Stimulated activated CD4-positive, alpha-beta T cell treated with anti-CD3 and anti-CD28 coated beads, Interleukin-1b, Interleukin-23, amount 100 ng/mL, for 1 hour (primary cell): ENCODE measurements at places on chromosomes 3 and 15.

GRCh38 chr15:85725564-85725963 lies 69.2 kb downstream of the KLHL25 start:
- DNase-seq = no peak

- DNase-seq = no peak
Measured at GRCh38 chr3:188974856-188975599, 196.7 kb upstream of the TPRG1 start.

DNA sequence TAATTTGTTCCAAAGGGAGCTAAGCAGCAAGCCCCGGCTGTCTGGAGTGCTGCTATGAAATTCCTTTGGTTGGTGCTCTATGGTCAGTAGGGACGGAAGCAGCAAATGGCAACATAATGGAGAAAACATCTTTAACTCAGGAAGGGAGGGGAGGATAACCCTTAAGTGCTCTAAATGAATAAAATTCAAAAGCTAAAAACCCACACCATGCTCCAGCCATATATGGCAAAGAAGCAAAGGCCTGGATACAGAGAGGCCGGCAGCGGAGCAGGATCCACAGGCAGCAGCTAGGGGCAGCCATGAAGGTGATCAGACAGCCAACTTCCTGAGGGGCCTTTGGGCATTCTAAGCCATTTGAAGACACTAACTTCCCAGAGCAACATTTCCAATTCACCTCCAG lies 38.9 kb downstream of the IL17RD start:
- DNase-seq = no peak

GRCh38 chr3:4401441-4401840 lies 65.6 kb downstream of the SUMF1 start:
- no peak for DNase-seq

GRCh38 chr3:21944251-21944650 lies 193.2 kb upstream of the ZNF385D start:
- no peak for DNase-seq

DNA sequence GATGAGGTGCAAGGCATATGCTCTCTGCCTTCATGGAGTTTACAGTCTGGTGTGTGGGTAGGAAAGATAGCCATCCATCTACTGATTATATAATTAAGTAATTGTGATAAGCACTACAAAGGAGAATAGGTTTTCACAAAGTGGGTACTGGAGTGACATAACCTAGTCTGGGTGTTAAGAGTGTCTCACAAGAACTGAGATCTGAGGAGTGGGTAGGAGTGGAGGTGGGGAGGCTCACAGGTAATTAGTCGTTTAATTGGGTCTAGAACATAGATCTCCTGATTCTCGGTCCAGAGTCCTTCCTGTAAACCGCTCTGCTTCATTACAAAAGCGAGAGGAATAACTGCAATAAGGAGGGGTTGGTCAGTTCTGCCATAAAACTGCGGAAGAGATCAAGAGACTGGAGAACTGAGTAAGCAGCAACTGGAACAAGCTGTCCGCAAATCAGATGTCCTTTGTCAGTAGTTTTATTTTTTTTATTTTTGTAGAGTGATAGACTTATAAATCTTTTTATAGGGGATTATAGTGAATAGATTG lies 2.2 kb downstream of the NEO1 start:
- DNase-seq = no peak

DNA sequence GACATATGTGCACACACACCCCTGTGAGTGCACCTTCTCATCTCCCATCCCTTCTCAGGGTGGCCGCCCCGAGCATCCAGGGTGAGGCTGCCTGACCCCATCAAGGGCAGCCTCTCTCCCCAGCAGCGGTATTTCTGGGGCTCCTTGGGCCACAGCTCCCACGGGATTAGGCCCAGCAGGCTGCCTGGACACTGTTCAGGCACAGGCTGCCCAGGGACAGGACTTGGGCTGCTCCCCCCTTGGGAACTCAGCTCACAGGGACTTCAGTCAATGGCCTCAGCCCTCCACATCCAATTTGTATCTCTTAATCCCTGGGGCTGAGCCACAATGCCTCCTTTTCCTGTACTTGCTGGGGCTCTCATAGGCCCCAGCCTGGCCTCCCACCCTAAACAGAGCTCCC lies 35.0 kb downstream of the RHCG start:
- DNase-seq = no peak

GRCh38 chr15:91866971-91867372 lies 13.5 kb downstream of the SLCO3A1 start:
- DNase-seq = no peak

DNA sequence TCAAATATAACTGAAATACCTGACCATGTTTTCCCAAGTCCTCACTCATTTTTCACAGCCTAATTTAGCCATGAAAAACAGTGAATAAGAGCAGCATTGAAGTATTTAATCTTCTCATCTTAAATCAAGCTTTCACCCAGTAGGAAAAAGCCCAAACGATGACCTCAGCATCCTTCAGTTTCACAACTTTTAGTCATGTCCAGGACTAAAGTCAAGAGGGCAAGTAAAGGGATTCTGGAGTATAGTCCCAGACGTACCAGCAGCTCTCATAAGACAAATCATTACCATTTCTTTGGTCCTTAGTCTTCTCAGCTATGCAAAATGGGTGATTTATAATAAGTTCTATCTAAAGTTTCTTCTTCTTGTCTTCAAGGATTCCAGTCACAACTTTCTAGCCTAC lies 237.3 kb downstream of the IL5RA start:
- no peak for DNase-seq

DNA sequence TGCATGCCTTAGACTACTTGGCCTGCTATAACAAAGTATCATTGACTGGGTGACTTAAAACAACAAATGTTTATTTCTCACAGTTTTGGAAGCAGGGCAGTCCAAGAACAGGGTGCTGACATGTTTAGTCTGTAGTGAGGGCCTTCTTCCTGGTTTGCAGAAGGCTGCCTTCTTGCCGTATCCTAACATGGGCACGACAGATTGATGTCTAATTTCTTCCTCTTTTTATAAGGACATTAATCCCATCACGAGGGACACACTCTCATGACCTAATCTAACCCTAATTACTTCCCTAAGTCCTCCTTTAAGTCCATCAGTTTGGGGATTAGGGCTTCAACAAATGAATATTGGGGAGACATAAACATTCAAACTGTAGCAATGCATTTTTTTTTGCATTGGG lies 10.9 kb upstream of the GOLGA8B start:
- no peak for DNase-seq

DNA sequence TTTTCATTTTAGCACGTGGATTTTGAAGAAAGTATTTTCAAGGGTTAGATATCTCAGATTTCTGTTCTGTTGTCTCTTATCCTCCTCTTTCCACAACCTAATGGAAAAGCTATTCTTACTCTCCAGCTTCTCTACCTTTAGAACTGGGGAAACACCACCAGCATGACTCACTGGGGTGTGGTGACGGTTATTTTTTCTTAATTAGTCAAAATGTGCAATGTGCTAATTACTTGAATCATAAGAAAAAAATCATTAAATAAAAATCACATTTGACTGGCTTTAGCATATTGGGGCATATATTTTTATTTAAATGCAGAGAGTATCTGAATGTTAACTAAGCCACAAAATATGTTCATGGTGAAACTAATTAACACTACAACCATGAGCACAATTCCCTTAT lies 570.7 kb upstream of the AGTR1 start:
- DNase-seq = no peak

- DNase-seq = no peak
Measured at GRCh38 chr15:70672081-70672480, 91.3 kb downstream of the UACA start.

GRCh38 chr3:29759411-29760225 lies 478.7 kb downstream of the RBMS3 start:
- no peak for DNase-seq

- no peak for DNase-seq
Measured at GRCh38 chr15:39100106-39100660, 480.7 kb upstream of the THBS1 start.

DNA sequence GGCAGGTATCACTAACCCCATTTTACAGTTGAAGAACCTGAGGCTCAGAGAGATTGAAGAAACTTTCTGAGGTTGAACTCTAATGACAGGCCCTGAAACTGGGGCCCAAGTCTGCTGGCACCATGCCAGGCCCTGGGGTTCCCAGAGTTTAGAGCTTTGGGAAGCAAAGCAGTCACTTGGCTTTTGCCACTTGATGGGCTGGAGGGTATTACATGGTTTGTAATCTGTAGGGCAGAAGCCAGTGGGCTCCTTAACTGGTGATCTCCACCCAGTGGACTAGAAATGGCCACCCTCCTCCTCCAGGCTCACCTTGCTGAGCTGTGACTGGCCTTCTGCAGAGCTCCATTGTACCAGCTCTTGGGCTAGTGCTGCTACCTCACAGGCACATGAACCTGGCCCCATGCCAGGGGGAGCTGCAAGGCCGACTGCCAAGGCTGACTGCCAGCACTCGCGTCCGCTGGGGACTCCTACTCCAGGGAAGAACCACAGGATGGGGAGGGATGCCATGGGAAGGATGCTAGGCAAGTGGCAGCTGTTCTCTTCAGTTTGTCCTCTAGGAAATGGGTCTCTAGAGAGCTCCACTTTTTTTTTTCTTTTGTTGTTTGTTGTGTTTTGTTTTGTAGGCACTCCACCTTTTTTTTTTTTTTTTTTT lies 104.8 kb downstream of the ETFA start:
- DNase-seq = no peak
